ENCODE measurements at places on chromosomes 1 and 21. TPM values are rescaled to one million over a fixed set of nuclear protein-coding genes. Genes with fewer than 3 reads are reported as not detected.

DNA sequence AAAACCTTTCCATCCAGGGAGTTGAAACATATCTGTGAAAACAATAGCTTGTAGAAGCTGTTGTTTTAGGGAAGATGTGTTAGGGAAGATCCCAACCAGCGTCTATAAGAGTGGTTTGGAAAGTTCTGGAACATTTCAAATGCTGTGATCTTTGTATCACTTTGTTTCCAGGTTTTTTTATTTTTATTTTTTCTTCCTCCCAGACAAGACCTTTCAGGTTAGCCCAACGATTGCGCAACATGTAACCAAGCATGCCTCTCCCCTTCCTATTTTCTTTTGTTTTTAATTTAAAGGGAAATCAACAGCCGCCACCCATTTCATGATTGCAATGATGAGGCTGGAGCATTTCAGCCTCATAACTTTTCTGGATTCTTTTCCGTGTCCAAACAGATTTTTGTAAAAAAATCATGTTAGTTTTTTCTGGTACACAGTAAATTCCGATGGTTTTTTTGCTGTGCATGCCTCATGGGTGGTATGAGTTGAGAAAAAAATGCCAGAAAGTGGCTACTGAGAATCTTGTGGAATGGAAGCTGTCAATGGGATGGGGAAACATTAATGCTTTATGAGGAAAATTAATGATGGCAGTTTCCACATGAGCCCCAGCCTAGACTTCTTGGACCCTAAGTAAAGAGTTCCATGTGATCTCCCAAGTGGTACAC is 109.3 kb downstream of the RUNX1 start:
- no peak for DNase-seq

DNA sequence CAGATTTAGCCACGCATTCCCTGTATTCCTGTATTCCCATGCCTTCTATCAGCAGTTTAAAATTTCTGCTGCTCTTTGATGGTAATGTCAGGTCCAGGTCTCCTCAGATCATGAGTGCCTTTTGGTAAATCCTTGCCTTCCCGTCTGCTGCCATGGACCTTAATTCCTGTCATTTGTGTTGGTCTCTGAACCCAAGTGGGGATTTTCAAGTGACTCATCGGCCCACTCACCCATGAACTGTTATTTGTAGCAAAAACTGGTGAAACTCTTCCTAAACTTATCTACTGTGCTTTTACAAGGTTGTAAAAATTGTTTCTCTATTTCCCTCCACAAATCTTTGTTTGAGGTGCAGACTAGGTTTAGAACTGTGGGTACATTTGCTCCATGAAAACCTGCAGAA is 47.4 kb downstream of the ACTN2 start:
- no peak for DNase-seq

- no peak for DNase-seq
These were observed 143.7 kb downstream of the PLPP3 start for GRCh38 chr1:56435434-56436262.

- no peak for DNase-seq
These were observed 154.9 kb upstream of the GREM2 start for GRCh38 chr1:240766831-240767230.

The DPYD gene
- total RNA-seq = 52.5 TPM
